ENCODE measurements at places on chromosomes 5 and 9.
A peak's percentile ranks its signal among the peaks of the same experiment; 100 is the strongest.

- DNase-seq = no peak
Measured at GRCh38 chr9:680106-680505, 161.4 kb upstream of the DMRT1 start.

- peak; percentile 6 for DNase-seq
Measured at GRCh38 chr5:142472306-142472951, 147.6 kb upstream of the SPRY4 start.

DNA sequence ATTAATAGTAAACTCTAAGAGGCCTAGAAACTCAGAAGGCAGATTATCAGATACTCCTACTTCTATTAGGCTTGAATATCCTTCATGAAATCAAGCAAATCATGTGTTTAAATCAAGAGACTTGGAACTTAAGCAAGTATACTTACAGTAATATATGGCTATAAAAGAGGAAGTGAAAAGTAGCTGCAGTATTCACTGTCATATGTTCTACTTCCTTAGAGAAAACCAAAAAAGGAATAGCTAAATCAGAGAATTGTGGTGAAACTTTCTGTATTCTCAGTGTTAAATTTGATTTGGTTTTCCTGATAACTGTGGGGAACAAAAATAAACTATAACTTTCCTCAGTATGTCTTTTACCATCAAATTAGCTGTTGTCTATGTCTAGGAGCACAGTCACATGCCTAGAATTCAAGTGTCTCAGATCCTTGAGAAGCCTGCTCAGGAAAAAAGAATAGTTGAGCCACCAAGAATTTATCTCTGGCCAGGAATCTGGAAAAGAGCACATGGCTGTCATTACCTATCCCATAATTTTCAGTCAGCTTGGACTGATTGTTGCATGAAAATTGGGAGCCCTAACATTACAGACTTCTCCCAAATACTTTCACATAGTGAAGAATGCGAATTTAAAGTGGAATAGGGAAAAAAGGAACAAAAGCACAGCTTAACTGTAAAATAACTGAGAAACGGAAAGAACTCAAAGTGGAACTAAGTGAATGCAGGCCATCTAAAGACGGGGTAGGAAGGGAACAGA, 1.7 kb downstream of the FKBP15 start:
- DNase-seq = no peak

- no peak for DNase-seq
Measured at GRCh38 chr5:20158006-20158405, 170.0 kb upstream of the CDH18 start.

- no peak for DNase-seq
Measured at GRCh38 chr9:114805670-114806525, at the start of gene TNFSF15. TNFSF15 (minus strand) TSS chr9:114806039; CDS start chr9:114806012, 27 bp downstream.

- no peak for DNase-seq
Measured at GRCh38 chr5:9498541-9499497, 47.1 kb downstream of the SEMA5A start.

- DNase-seq = no peak
Measured at GRCh38 chr9:6793203-6793602, 35.4 kb downstream of the KDM4C start.

GRCh38 chr5:151680944-151681427, 5.7 kb downstream of the SPARC start:
- DNase-seq = no peak

DNA sequence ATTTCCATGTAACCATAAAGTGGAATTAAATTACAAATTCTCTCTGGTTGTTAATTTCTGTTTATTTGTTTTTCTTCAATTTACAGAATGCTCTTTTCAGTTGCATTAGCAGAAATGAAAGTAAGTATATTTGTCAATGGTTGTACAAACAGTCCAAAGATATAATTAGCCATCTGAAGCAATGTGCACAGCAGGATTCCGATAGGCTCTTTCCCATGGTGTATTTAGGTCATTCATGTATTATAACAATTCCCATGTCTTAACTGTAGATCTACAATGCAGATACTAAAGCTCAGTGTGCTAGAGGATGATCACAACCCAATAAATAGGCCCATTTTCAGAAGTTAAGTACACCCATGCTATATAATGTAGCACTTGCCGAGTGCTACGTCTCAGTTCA, 43.8 kb downstream of the RECK start:
- no peak for DNase-seq

- DNase-seq = no peak
Measured at GRCh38 chr9:121672213-121672612, 20.8 kb downstream of the DAB2IP start.

DNA sequence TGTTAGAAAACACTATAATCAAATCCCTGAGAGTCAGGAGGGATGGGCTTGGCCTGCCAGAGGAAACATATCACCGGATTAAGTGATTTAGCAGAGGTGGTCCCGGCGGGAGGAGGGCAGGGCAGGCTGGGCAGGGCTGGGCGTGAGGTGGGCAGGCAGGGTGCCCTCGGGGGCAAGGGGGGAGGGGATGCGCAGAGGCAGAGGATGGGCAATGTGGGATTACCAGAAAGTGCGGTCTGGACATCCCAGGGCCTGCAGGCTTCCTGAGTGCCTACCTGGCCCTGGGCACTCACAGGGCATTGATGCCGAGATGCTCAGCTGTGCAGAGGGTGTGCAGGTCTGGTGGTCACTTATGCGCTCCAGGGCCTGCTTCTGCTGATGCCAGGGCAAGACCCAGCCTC, 115.2 kb downstream of the ADAMTS2 start:
- no peak for DNase-seq

GRCh38 chr9:95425910-95426551, 90.7 kb downstream of the PTCH1 start:
- no peak for DNase-seq

DNA sequence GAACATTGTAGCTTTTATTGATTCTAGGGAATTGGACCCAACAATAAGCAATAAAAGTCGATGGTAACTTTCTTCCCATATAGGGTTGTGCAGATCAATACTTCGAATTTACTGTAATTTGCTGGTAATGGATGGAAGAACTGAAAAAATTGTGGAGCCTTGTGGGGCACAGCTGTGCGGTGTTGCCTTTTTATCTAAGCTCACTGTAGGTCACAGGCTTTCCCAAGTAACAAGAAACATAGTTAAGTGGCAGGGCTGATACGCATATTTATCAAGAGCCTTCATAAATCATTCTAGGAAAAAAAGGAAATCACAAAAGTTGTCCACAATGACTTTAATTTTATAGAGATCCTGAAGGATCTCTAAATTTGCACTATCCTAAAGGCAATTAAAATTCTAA, 292.9 kb downstream of the MAST4 start:
- no peak for DNase-seq

- no peak for DNase-seq
Measured at GRCh38 chr5:149411738-149412519, 32.8 kb upstream of the IL17B start.

- no peak for DNase-seq
Measured at GRCh38 chr5:142000704-142001484, 11.9 kb downstream of the GNPDA1 start.

- DNase-seq = no peak
Measured at GRCh38 chr5:27472000-27472763, 433.8 kb upstream of the CDH9 start.

All from activated CD8-positive, alpha-beta memory T cell treated with anti-CD3 and anti-CD28 coated beads for 48 hours (primary cell).